ENCODE measurements at places on chromosomes 1 and 21.

- no peak for DNase-seq
Measured at GRCh38 chr1:79524126-79524525, 517.6 kb upstream of the ADGRL4 start.

- no peak for DNase-seq
Measured at GRCh38 chr1:209387969-209388329, 195.6 kb upstream of the CAMK1G start.

DNA sequence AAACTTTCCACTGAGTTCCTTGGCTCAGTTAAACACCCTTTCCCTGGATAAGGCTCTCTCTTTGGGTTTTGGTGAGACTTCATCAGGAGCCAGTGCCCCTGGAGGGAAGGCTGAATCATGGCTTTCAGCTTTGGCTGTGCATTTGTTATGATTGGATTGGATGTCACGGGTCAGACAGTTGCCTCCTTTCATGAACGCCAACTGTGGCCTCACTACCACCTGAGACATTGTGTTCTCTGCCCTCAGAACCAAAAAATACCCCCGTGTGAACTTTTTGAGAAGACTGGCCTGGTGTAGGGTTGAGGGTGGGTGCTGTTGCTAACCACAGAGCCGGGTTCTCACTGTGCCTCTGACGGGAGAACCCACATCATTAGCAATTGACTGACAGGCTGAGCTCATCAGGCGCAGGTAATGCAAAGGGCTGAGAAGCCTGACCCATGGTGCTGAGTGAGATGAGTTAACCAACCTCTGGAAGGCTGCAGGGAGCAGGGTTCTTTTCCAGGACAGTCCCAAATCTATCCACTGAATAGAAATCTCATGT, 65.6 kb downstream of the HHAT start:
- no peak for DNase-seq

DNA sequence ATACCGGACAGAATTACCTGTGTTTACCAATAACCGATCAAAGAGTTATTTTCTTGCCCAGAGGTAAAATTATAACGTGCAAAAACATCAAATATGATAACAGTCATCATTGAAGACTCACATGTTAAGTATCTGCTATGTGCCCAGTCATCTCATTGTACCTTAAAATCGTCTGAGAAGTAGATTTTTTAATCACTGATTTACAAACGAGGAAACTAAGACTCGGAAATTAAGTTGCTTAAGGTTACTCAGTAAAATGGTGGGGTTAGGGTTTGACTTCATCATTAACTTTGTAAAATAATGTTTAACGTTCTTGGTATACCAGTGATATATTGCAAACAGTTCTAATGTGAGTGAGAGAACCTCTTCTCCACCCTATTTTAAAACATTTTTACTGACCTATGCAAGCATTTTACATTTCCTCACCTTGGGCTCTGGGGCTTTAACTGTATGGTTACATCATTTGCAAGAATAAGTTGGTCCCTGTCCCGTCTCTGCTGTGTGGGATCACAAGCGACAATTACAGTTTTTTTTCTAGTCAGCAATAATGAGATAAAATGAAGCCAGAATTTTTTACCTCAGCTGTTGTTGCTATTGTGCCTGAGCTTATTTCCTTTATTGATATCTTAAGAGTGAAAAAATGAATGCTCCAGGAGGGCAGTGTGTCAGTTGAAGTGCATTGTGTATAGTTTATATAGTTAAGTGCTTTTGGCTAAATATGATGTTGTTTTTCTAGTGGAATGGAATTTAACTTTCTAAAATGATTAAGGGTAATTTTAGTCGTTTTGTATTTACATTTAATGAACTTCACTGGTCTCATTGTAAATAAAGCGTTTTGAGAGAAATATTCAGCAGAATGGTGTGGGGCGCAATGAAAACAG, 2.7 kb downstream of the RPRD2 start:
- DNase-seq: no peak

- no peak for DNase-seq
Measured at GRCh38 chr1:246527402-246528088, 20.5 kb upstream of the SMYD3 start.

- DNase-seq: no peak
Measured at GRCh38 chr1:20278692-20279130, 12.0 kb upstream of the VWA5B1 start.

GRCh38 chr1:53601867-53602775, 136.8 kb downstream of the GLIS1 start:
- DNase-seq: no peak

DNA sequence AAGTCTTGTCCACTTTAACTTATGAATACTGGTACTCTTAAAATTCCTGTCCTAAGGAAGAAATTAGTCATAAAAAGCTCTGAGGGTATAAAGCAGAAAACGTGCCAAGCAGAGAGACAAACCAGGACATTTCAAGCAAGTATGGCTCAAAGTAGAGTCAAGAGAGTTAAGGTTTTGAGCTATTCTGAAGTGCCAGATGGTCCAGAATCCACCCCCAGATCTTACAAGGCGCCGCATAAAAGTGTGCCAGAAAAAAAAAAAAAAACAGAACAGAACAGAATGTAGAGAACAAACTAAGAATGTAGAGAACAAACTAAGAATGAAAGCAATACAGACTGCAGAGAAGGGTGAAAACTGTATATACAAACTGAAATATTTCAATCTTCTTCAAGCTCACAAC, 12.5 kb downstream of the EPS15 start:
- no peak for DNase-seq

DNA sequence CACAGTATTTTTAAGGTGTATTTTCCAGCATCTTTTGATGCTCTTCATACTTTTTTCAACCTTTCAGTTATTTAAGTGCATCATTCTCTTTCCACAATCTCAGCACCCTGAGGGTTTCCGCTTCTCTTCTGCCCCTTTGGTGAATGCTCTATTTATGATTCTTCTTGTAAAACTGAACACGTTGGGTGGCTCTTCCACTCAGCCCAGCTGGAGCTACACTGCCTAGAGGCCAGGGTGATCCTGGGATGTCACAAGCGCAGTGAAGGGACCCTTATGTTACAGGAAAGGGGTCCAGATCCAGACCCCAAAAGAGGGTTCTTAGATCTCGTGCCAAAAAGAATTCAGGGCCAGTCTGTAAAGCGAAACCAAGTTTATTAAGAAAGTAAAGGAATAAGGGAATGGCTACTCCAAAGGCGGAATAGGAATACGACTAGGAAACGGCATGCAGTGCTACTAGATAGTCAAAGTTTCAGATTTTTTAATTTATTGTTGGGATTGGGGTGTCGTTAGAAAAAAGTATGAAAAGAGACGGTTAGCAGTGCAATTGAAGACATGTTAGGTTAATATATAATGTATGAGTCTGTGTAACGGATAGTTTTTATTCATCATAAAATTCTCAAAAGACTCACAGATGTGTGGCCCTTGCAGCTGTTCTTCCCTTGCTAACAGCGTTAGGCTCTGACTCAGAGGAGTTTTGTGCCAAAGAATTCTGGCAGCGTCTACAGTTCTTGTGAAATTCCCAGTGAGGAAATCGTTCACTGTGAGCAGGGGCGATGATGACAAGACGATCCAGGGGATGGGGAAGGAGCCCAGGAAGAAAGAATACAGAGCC, 14.4 kb upstream of the ERVH48-1 start:
- DNase-seq: no peak
